Sciatic nerve (tissue), 2 donors: ENCODE measurements at places on chromosomes 6 and 20. TPM values are rescaled to one million over a fixed set of nuclear protein-coding genes. Genes with fewer than 3 reads are reported as not detected.

Gene EDN1
- total RNA-seq = 35.0 TPM

Gene CALHM4
- not detected for total RNA-seq

GRCh38 chr6:7727946-7728854 lies 2.3 kb downstream of the BMP6 start:
- no peak for DNase-seq

- no peak for DNase-seq
Measured at GRCh38 chr20:37699202-37699601, 5.4 kb downstream of the CTNNBL1 start.

DNA sequence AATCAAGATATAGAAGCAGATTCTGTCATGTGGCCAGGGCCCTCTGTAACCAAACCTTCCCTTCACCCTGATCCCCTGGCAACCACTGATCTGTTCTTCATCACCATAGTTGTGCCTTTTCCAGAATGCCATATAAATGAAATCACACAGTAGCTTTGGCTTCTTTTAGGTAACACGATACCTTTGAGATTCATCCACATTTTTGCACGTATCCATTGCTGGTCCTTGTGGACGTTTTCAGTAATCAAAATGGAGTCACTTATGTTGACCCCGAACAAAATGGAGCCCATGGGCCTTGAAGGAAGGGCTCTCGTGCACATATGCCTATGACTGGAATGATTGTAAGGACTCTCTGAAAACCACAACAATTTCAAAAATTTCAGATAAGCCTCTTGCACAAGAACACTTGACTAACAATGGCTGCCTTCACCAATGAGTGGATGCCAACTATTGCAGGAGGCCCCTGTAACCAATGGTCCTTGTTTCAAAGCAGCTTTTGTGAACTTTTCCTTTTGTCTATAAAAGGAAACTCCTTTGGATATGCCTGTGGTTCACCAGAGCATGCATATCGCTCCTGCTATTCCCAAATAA lies 84.3 kb upstream of the RALY start:
- DNase-seq = no peak
